ENCODE measurements at places on chromosomes 12 and 14.

GRCh38 chr12:115000038-115000437, 316.1 kb upstream of the TBX3 start:
- no peak for DNase-seq

GRCh38 chr14:65128096-65128495, 25.8 kb upstream of the MAX start:
- no peak for DNase-seq

- peak; percentile 20 for DNase-seq
Measured at GRCh38 chr12:123270214-123271000, 1.2 kb downstream of the CDK2AP1 start.

DNA sequence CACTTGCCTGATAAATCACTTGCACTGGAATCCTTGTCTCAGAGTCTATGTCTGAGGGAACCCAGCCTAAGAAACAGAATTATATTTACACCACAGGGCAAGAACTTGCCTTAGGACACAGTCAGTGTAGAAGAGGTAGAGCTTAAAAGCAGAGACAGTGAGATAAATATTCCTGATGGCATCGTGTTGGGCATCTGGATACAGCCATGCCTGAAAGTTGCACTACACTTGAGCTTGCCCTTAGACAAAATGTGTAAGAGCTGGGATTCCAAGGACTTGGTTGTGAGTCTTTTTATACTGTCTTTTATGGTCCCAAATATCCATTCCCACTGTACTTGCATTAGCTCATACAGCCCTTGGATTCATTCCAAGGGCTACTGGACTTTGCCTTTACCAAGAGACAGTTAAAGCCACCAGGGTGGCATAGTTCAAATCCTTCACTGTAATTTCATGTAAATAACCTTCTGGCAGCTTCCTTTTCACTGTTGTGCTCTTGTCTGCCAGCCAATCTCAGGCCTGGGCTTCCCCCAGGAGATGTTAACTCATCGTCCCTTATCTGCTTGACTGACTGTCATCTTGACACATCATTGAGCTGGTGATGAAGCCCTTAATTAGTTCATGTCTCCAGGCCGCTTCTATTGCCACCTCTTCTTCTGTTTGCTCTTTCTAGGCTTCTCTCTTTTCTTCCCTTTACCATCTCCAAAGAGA, 577.9 kb upstream of the TBX3 start:
- DNase-seq: no peak

- no peak for DNase-seq
Measured at GRCh38 chr12:63319386-63319785, 168.4 kb upstream of the AVPR1A start.

DNA sequence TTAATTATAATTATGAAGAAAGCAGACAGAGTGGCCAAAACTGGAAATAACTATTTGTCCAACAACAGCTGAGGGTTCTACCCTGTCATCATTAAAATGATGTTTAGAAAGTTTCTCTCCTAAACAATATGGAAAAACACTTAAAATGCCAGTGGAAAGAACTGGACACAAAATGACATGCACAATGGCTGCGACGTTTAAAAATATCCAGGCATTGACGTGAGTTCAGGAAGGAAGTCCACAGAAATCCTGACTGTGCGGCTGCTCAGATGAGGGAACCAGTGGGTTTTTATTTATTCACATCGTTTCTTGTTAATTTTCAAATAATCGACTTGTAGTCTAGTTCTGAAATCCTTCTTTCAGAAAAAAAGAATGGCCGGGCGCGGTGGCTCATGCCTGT, 58.3 kb downstream of the CCNK start:
- DNase-seq: no peak

GRCh38 chr14:51612449-51612848, 39.3 kb upstream of the FRMD6 start:
- DNase-seq: peak; percentile 34

- peak; percentile 16 for DNase-seq
Measured at GRCh38 chr12:95763809-95764253, 26.7 kb downstream of the NTN4 start.

DNA sequence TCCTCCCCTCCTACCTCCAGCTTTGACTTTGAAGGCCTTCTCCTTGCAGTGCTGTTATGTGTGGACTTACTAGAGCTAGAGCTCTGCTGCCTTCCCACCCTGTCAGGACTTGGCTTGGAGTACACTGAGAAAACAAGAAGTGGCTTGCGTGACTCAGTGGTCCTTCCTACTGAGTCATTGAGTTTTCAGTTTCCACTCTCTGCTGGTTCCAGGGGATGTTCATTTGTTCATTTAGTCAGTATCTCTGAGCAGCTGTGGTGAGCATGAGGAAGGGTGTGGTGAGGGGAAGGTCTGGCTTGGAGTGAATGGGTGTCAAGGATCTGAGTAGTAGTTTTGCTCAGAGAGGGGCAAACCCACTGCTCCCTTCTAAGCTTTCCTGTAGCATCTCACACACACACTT, 17.2 kb upstream of the ELK3 start:
- DNase-seq: peak; percentile 96

DNA sequence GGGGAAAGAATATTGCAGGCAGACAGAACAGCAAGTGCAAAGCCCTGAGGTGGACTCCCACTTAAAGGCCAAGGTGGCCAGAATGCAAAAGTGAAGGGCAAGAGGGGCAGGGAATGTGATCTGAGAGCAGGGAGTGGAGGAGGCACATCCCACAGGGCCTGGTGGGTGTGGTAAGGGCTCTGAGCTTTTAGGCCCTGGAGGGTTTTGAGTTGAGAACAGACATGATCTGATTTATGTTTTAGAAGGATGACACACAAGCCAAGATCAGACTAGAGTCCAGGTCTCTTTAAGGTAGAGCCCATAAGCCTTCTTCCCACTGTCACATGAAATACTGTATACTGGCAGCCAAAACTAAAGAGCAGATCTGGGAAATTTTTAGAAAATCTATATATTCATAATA, 162.5 kb downstream of the SLC38A4 start:
- no peak for DNase-seq

DNA sequence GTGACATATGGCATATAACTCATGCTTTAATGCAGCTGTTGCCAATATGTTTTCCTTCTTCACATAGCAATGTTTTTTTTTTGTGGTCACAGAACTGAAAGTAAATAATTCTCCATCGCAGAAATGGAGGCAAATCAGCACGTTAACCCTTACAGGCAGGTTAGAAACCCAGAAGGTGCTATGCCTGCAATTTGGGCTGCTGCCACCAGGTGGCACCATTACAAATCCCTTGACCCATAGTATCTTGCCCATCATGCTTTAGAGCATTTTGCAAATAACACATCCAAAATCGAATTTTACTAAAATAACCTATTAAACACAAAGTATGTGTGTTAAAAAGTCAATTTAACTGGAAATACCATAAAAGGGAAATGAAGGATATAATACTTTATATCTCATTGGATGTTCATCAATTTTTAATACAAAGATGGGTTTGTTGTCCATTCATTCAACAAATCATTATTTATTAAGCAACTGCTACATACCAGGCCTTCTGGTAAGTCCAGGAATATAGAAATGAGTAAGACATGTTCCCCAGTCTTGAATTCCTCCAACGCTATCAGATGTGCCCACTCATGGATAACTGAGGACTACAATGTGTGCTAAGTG, 340.1 kb downstream of the GLT1D1 start:
- DNase-seq: peak; percentile 23

- DNase-seq: peak; percentile 15
Measured at GRCh38 chr14:31205681-31206535, 1.7 kb downstream of the HECTD1 start.

DNA sequence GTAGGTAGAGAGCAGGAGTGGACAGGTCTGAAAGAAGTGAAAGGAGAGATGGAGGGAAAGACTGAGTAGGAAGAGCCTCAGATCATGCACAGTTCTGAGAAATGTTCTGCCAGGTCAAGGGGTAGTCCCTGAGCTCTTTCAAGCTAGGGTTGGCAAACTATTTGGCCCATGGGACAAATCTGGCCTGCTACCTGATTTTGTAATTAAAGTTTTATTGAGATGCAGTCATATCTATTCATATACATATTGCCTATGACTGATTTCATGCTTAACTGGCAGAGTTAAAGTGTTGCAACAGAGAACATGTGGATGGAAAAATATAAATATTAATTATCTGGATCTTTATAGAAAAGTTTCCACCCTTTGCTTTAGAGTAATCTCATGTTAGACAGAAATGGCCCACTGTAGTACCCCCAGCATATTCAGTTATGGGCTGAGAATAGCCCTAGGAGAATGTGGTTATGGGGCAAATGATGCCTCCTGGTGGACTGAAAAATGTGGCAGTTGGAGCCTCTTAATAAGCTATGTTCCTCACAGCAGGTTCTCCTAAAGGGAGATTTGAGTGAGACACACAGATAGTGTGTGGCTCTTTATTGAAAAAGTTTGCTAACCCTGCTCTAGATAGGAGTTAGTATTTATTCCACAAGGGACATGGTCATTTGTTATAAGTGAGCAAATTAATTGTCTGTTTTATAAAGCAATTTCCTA, 476.9 kb downstream of the LRIG3 start:
- peak; percentile 21 for DNase-seq

DNA sequence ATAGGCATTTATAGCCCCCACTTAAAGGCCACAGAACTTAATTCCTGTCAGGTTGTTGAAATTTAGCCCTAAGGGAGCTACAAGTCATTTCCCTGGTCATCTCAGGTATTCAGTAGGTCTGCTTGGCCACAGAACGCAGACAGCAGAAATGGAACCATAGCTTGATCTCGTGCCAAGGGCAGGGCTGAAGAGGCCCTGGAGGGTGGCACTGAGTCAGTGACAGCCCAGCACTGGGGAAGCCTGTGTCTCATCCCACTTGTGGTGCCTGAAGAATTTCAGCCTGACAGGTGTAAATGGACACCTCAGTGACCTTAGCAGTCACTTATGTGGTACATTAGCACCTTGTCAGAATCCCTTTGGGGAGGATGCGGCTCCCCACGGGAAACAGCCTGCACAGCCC, 6.6 kb downstream of the PRKAB1 start:
- DNase-seq: no peak

DNA sequence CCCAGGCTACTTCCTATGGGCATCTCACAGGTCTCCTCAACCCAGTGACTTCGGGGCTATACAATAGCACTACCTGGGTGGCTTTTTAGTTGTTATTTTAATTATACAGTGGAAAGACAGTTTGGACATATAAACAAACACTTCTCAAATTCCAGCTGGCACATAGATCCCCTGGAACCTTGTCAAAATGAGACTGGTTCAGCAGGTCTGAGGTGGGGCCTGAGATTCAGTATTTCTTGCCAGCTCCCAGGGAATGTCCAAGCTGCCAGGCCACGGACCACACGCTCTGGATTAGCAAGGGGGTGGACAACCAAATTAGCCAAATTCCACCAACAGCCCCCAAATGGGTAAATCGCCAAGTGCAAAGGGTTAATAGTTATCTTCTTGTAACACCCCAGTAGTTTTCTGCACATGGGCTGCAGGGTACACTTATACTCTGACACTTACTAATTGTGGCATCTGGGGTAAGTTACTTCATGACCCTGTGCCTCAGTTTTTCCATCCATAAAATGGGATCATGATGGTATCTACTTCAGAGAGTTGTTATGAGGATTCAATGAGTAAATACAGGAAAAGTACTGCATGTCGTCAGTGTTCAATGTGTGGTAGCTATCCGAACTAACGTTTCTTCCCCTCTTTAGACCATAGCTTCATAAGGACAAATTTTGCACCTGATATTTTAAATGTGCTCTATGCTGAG, 789.4 kb upstream of the TBX3 start:
- DNase-seq: no peak

GRCh38 chr14:99995700-99996356, 69.4 kb upstream of the EVL start:
- DNase-seq: peak; percentile 65

DNA sequence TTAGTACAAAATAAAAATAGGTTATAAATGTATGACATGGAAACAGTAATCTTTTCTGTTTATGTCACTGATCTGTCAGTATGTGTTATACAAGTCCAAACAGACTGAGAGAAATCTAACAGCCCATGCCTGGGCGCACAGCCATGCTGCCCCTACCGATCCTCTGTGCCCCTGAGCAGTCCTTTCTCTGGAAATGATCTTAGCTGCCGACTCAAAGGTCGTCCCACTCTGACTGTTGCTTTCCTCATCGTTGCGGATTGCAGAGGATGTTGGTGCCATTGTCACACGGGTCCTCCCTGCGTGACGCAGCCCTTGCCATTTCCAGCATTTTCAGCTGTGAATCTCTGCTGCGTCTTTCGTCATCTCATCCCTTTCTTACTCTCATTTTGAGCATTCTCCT, 82.9 kb upstream of the DYNC1H1 start:
- DNase-seq: no peak

DNA sequence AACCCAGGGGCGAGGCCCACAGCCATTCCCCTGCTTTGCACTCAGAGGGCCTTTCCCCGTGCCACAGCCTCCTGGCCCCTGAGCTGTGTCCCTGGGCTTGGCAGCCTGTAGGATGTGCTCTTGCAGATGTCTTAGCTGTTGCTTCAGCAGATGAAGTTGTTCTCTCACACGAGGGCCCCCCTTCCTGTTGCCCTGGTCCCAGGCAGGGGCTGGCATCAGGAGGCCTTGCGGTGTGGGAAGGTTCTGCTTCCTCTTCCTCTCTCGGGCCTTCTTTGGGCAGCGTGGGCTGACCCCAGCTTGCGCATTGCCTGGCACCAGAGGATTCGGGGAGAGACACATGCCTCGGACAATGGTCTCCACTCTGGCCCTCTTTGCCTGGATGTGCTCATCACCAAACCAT, 12.7 kb downstream of the PROX2 start:
- no peak for DNase-seq

DNA sequence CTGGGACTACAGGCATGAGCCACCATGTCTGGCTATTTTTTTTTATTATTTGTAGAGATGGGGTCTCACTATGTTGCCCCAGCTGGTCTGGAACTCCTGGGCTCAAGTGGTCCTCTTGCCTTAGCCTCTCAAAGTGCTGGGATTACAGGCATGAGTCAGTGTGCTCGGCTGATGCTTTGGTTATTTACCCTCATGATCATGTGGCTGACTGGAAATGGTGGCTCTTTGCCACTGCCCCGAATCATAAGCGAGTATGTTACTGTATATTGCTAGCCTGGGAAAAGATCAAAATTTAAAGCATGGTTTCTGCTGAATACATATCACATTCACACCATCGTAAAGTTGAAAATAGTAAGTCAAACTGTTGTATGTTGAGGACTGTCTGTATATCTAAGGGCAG, 101.1 kb downstream of the RGS6 start:
- DNase-seq: no peak

- no peak for DNase-seq
Measured at GRCh38 chr12:107163413-107163812, 70.1 kb upstream of the CRY1 start.

DNA sequence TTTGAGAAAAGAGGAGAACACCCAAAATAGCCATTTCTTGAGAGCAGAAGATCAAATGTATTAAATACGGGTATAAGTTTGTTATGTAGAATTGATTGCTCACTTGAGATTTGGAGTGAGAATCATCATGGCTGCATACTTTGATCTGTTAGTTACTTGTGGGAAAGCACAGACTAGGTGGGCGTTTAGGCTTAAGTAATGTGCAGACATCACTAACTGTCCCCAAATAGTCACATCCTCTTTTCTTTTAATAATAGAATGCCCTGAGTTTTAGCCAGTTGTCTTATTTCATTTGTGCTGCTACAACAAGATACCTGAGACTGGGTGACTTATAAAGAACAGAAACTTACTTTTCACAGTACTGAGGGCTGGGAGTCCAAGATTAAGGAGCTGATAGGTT, 14.3 kb upstream of the GTF2A1 start:
- DNase-seq: no peak

- DNase-seq: no peak
Measured at GRCh38 chr12:46717868-46718267, 107.9 kb downstream of the SLC38A4 start.

GRCh38 chr12:122517877-122518276, 8.9 kb downstream of the RSRC2 start:
- DNase-seq: no peak

GRCh38 chr12:102483466-102483865, 3.1 kb upstream of the IGF1 start:
- DNase-seq: no peak

- DNase-seq: no peak
Measured at GRCh38 chr14:99679111-99679510, 5.0 kb upstream of the CYP46A1 start.
